Right renal cortex interstitium (tissue), 3 donors: ENCODE measurements at places on chromosomes 3 and 15. TPM values are rescaled to one million over a fixed set of nuclear protein-coding genes. Genes with fewer than 3 reads are reported as not detected.

The LRRN1 gene
- polyA plus RNA-seq, result 18.2 TPM

The FOXP1 gene
- 33.3 TPM for polyA plus RNA-seq

The DISP2 gene
- polyA plus RNA-seq, result 0.79 TPM

The FMN1 gene
- polyA plus RNA-seq, result 18.6 TPM

- no peak for DNase-seq
Observed at GRCh38 chr3:158405507-158405906, 165.5 kb upstream of the MLF1 start.

DNA sequence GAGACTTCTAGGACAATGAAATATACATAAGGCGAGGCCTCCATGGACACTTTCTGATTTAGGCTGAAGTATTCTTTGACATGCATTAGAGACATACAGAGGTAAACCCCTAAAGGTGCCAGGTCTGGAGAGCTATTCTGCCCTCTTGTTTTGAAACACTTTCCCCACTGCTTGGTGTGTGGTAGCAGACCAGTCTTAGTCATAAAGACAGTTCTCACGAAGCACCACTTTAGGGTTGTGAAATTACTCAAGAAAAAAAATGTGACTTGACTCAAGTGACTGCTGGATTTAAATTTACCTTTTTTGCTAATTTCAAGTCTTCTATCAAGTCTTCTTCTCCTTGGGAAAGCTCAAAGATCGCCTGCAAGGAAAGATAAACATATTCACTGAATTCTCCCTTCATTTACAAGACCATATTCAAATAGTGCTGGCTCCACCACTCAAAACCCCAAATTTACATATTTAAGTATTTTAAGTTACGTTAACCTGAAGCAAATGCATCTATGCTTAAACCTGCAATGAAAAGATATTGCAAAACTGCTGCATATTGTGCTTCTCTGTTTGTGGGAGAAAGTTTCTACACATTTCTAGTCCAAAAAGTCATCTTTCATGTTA lies 48.4 kb downstream of the ARHGEF3 start:
- no peak for DNase-seq

GRCh38 chr3:30142946-30143345 lies 463.5 kb upstream of the TGFBR2 start:
- DNase-seq, result no peak

DNA sequence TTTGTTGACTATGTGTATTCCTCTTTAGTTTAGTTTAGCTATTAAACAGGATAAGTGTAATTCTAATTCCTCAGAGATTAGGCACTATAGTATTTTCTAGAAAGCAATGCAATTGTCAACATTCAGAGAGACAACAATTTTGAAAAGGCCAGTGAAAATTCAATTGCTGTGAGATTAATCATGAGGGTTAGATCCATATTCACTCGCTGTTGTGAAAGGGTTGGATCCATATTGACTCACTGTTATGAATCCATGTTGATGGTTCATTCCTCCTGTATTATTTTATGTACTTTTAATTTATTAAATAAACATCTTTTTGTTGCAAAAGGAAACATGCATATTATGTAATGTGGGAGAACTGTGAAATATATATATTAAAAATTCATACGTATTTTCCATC lies 641 bp downstream of the TRAT1 start:
- no peak for DNase-seq

- no peak for DNase-seq
Observed at GRCh38 chr15:91291673-91292072, 191.6 kb downstream of the SV2B start.

DNA sequence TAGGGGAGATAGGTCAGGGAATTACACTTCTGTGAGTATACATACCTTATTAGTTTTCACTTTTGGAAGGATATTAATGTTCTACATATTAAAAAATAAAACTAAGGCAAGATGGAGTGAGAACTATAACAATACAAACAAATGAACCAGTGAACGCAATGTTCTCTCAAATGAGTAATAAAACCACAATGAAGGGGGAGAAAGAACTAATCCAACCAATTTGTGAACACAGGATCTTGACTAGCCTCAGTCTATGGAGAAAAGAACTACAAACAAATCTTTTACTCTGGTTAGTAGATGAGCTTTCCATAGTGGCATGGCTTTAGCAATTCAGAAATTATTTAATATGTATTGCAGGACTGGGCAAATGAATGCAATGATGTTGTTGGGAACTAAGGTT lies 26.9 kb upstream of the ATOSA start:
- no peak for DNase-seq

- no peak for DNase-seq
Observed at GRCh38 chr3:51962854-51963530, 4.3 kb downstream of the PCBP4 start.

DNA sequence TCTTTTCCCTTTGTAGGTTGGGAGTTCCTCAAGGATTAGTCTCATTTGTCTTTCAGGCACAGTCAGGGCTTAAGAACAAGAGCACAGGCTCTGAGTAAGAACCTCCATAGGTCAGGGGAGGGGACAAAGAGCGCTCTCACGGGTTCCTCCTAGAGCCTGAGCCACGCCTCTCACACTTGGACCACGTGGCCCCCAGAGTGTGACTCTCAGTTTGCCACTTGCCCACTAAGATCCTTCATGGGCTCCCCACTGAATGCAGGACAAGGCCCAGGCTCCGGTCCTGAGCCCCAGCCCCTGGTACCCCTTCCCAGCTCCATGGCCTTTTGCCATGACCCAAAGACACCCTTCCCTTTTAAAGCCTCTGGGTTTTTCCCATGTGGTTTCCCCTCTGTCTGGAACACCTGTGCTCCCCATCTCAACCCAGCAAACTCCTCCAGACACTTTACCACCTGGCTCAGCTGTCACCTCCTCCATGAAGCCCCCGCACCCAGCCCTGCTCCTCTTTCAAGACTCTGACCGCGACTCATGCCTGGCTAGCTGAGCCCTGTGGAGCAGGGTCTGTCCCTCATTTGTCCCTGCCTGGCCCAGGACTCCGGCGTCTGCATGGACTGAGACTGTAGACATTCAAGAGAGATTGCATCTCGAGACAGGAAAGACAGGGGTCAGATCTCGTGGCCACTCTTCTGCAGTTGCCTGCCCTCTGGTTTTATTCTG lies 32.7 kb downstream of the IQSEC1 start:
- no peak for DNase-seq

DNA sequence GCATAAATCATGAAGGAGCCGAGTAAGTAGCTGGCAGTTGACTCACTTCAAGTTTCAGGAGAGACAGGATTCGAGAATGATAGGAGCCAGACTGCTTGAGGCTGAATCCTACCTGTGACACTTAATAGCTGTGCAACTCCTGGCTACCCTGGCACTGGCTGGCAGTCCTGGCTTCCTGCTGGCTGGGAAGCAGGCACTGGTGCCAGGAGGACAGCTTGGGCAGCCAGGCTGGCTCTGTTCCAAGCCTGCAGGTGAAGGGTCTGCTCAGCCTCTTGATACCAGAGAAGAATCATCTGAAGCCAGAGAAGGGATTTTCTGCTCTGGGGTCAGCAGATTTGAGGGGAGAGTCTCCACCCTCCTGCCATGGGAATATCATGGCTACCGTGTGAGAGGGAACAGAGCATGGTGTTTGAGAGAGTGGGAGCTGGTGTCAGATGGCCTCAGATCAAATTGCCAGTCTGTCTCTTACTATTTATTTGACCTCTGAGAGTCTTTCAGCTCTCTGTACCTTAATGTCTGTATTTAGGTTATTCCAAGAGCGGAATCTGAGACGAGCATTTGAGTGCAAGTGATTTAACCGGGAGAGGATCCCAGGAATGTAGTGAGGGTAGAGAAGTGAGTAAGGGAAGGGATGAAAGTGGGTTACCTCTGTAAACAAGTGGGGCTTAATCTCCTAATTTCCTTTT lies 4.4 kb upstream of the XIRP1 start:
- DNase-seq, result no peak

DNA sequence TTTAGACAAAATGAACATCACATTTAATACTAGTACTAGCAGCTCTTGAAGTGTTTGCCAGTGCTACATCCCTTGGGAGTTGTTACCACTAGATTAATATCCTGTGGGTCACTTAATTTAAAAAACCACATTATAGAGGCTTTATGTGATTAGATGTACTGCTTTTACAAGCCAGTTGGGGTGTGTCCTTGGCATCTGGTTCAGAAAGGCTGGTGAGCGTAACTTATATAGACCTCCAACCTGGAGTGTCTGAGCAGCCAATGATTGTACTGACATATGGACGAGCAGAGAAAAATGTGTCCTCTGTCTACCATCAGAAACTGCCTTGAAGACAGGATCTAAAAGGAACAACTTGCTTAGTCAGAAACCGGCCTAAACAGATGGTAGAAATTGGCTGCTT lies 306.2 kb upstream of the ATP11B start:
- DNase-seq, result no peak

- no peak for DNase-seq
Observed at GRCh38 chr3:136778865-136779264, 26.7 kb upstream of the STAG1 start.

DNA sequence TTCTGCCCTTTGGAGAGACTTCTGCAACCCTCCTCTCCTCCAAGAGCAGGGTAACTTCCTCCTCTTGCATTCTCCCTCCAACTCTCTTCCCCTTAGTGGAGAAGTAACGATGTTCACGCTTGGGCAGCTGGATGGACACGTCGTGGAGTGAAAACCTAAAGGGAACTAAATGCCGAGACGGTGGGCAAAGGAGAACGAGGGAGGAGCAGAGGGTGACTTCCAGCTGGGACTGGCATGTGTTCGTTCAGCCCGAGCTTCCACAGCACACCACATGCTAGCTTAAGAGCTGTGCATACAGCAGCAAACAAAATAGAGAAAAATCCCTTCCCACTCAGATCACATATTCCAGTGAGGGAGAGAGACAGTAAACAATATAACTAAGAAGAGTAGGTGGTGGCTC lies 179.8 kb downstream of the SLCO3A1 start:
- no peak for DNase-seq

DNA sequence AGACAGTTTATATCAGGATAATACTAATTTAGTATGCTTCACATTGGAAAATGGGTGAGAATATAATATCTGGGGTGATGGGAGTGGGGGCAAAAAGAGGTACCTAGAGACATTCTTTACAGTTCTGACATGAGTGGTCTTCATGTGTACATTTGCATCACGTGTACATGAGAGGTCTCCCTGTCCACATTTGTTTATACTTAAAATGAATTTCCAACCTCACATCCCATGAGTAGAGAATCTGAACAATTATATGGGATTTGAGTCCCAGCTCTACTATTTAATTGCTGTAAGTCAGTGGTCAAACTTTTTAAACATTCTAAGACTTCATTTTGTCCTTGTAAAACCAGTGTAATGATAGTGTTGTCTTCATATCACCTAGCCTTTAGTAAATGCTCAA lies 408.4 kb downstream of the NAALADL2 start:
- no peak for DNase-seq

- no peak for DNase-seq
Observed at GRCh38 chr3:100316641-100317069, 17.9 kb upstream of the NIT2 start.
